A549 treated with AZD2906 at 1 μM for 4 hours (cell line): ENCODE measurements at places on chromosomes 3 and 15. TPM values are rescaled to one million over a fixed set of nuclear protein-coding genes. Genes with fewer than 3 reads are reported as not detected.

RPN1 gene
- 155 to 186 TPM (median 158 TPM) in 5 replicates for total RNA-seq

CCDC80 gene
- total RNA-seq = 37.7 to 74.4 TPM (median 51.6 TPM) in 5 replicates

TIMMDC1 gene
- total RNA-seq = 58.4 to 80.8 TPM (median 73.2 TPM) in 5 replicates

ACKR4 gene
- total RNA-seq = 0.03 TPM in 1 of 5 replicates, not detected in the others

EPM2AIP1 gene
- 4.4 to 6.5 TPM (median 6.0 TPM) in 5 replicates for total RNA-seq

TRH gene
- not detected in 5 replicates for total RNA-seq

CACNA2D3 gene
- total RNA-seq = 0.09 to 0.32 TPM (median 0.16 TPM) in 5 replicates

SNTN gene
- total RNA-seq = not detected in 5 replicates
